ENCODE measurements at places on chromosomes 7 and 10.

DNA sequence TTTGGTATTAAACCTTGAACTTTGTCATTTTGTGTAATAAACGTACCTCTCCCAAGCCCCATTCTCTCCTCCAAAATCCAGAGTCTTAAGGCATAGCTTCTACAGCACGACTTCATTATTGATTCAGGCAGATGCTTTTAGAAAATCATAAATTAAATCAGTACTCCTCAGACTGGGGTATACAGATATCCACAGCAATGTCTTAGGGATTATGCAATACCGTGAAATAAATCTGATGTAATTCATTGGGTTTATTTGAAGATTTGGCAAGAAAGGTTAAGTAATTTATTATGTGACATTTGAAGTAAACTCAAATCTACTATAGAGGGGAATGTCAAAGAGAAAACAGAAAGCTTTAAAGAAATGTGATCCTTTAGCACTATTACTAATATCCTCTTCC lies 246.1 kb upstream of the PLXDC2 start:
- no peak for DNase-seq

DNA sequence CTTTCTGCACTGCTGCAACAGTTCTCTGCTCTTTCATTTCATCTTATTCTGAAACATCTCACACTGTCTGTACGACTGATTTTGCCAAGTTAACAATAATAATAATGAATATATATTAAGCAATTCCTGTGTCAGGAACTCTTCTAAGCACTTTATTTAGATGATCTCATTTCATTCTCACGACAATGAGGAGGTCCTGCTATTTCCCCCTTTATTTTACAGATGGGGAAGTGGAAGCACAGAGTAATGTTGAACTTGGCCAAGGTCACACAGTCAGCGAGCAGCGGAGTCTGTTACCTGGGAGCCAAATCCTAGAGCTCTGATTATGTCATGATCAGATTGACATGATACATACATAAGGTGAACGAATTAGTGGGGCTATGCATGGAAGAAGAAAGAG lies 5.8 kb downstream of the MRC1 start:
- no peak for DNase-seq

- DNase-seq, result no peak
Measured at GRCh38 chr10:76976142-76976541, 661.5 kb downstream of the KCNMA1 start.

- DNase-seq, result no peak
Measured at GRCh38 chr10:118485641-118486040, 109.8 kb downstream of the PRLHR start.

GRCh38 chr10:12835709-12836108 lies 165.8 kb downstream of the CCDC3 start:
- DNase-seq, result peak; percentile 2

DNA sequence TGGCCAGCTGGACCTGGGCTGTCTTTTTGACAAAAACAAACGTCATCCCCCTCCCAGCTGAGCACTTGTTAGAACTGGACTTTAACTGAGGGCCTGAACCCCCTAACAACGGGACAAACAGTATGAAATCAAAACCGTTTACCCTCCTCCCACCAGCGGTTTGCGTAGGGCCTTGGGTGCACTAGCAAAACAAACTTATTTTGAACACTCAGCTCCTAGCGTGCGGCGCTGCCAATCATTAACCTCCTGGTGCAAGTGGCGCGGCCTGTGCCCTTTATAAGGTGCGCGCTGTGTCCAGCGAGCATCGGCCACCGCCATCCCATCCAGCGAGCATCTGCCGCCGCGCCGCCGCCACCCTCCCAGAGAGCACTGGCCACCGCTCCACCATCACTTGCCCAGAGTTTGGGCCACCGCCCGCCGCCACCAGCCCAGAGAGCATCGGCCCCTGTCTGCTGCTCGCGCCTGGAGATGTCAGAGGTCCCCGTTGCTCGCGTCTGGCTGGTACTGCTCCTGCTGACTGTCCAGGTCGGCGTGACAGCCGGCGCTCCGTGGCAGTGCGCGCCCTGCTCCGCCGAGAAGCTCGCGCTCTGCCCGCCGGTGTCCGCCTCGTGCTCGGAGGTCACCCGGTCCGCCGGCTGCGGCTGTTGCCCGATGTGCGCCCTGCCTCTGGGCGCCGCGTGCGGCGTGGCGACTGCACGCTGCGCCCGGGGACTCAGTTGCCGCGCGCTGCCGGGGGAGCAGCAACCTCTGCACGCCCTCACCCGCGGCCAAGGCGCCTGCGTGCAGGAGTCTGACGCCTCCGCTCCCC lies at the start of gene IGFBP1:
Gene IGFBP1, plus strand, starts transcription at position 304 of the 808 bp plus-strand sequence. Its CDS starts 165 bp downstream, at position 469.
- DNase-seq, result no peak

- DNase-seq, result peak; percentile 6
Measured at GRCh38 chr10:11712744-11713143, 29.4 kb upstream of the ECHDC3 start.

DNA sequence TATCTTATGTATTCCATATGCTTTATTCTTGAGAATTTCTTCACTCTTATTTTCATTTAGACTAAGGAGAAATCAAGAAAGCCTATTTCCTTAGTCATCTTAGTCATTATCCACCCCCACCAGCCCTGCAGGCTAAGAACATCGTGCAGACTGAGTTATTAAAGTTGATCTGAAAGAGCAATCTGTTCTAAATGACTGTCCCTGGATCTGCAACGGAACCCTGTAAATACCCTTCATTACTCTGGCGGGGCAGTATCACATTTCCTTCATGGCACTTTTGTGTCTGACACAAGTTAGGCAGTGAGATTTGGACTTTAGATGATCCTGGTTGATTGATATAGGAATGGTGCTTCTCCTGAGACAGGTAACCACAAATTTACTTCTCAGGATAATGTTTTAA lies 3.5 kb upstream of the MYPN start:
- peak; percentile 70 for DNase-seq

DNA sequence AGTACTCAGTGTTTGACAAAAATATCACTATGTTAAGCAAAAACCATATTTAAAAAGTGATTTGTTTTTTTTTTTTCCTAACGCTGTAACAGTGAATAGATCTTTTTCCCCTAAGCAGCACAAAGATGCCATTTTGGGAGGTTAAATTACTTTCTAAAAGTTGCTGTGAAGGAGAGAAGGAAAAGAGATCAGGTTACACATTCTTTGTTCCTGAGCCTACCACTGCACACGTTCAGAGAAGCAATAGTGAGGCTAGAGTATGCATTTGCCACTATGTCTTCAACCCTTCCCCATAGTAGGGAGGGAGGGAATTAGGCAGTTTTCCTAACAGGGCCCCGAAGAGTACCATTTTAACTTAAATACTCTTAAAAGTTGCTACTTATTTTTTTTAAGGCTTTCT lies 38.9 kb downstream of the BMPR1A start:
- DNase-seq, result peak; percentile 33

- DNase-seq, result no peak
Measured at GRCh38 chr7:157291404-157292080, 45.3 kb upstream of the DNAJB6 start.

DNA sequence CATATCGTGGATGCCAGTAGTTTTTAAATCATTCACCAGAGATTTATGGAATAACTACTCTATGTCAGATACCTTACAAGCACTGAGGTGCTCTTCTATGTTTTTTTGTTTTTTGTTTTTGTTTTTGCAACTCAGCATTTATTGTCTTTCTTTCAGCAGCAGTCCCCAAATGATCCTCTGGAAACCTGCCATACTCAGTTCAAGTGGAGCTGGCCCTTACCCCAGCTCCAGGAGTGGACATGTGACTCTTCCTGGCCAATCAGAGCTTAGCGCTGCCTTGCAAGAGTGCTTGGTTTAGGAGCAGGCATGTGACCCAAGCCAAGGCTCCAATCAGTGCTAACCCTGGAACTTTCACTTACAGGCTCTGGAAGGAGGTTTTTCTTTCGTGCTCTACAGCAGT lies 356.6 kb upstream of the ZMIZ1 start:
- DNase-seq, result no peak

- DNase-seq, result no peak
Measured at GRCh38 chr10:113620511-113620910, 43.3 kb downstream of the NRAP start.

DNA sequence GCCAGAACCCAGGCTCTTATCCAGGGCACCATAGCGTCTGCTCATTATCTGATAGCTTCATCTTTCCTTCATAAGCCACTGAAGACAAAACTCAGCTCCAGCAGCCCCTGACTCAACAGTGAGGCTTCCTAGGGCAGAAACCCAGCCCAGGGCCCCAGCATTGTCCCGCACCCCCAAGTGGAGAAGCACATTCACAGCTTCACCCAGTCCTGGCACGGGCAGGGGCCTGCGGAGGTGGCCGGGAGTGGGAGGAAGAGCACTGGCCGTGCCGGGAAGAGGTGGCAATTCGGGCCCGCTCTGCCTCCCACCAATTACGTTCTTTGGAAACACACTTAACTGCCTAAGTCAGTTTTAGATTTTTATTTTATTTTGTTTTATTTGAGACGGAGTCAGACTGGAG lies 10.3 kb upstream of the CALML5 start:
- no peak for DNase-seq

DNA sequence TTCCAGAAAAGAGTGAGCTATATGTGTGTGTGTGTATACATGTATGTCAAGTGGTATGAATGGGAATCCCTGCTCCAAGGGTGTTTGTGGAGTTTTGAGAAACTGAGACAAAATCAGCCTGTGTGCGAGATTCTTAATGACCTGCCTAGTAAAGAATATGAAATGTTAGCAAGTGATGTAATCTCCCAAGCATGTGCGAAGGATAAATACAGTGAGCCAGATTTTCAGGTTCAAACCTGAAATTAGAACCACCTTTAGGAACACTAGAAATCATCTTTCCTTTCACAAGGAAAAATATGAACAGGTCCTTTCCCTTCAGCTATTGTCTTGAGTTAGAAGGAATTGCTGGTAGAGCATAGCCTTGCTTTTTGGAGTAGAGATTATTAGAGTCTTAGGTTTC lies 457.6 kb downstream of the LRMDA start:
- no peak for DNase-seq

GRCh38 chr10:13717936-13718772 lies 131.4 kb downstream of the PRPF18 start:
- no peak for DNase-seq

DNA sequence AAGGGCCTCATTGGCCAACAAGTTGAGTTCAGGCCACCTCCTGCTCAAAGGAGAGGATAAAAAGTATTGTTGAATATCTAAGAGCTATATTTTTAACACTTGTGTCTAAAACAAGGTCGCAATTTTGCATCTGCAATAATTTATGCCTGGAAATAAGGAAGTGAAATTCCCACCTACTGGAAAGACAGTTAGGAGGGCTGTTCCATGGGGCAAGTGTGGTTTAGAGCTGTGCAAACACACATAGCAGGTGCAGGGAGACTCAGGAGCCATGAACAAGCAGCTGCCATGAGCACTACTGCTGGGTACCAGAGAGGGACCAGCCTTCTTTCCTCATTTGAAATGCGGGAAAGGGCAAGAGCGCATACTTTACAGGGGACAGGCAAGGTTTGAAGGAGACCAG lies 35.5 kb upstream of the IKZF1 start:
- no peak for DNase-seq

DNA sequence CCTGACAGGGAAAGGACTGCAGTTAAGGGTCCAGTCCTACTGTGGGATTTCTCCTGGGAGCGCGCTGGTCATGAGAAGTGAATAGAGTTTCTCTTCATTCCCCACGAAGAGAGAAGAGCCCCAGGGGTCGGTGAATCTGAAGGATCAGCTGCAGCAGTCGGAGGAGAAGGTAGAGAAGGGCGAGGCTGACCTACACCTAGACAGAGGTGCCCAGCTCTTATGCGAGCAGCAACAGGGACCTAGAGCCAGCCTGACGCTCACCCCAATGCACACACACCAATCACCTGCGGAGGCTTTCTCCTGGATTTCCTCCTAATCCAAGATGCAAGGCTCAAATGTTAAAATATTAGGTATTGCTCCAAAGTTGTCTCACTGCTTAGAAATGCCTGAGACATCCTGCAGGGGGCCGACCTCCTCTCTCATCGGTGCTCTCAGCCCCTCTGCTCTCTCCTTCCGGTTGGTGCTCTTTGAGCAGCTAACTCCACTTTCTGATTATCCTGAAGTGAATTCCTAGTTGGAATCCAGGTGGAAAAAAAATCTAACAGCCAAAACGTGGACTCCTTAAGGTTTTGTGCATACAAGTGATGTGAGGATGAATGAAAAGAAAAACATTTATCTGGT lies 176.4 kb downstream of the AHR start:
- no peak for DNase-seq

GRCh38 chr10:17473228-17473950 lies 19.0 kb upstream of the ST8SIA6 start:
- DNase-seq, result no peak

- DNase-seq, result peak; percentile 35
Measured at GRCh38 chr10:112585126-112585525, 138.1 kb downstream of the VTI1A start.

DNA sequence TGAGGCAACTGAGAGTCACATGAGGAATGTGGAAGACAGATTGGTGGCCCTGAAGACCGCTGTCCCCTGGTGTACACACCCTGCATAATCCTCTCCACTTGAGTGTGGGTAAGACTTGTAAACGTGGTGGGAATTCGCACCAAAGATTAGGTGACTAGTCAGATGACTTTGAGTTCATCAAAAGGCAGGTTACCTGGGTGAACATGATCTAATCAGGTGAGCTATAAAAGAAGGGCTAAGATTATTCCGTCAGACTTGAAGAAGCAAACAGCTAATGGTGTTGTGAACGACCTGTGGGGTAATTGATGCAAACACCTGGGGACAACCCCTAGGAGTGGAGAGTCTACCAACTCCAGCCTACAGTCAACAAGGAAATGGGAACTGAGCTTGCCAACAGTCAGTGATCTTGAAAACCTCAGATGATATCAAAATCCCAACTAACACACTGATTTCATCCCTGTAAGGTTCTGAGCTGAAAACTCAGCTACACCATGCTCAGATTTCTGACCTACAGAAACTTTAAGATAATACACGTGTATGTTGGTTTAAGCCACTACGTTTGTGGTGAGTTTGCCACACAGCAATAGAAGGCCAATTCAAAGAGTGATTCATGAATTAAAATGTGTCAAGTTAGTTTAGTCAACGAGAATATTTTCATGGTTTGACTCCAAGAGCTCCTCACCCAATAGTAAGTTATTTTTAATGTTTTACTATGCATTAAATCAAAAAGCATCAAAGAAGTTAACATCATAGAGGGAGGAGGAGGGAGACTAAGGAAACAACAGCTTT lies 16.7 kb downstream of the PRTFDC1 start:
- DNase-seq, result no peak

GRCh38 chr10:78419481-78420265 lies 386.0 kb downstream of the RPS24 start:
- no peak for DNase-seq

DNA sequence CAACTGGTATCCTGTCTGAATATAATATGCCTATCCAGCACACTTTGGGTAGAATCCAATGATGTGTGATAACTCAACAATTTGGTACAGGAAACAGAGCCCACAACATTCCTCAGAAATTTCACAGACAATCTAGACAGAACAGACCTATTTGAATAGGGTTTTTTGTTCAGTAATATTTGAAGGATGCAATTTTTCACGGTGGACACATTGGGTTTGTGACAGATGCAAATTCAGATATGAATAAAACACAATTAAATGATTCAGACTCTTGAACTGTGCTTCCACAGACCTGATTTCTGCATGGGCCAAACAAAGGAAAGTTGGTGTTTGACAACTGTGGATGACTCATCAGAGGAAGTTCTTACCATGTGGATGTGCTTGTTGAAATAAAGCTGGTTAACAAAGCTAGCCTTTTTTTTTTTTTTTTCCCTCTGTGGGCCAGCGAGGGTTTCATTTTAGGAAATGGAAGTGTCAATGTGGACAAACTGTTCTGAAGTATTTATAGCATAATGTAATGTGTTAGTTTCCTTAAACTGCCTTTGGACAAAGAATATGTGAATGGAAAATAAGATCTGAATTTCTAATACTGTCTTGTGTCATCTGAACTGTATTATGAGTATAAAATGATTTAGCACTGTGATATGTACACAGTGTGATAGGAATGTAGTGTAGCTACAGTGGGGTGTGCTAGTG lies 43.2 kb upstream of the FAM133B start:
- peak; percentile 70 for DNase-seq

All from COLO829 (cell line).